ENCODE measurements at places on chromosomes 5 and 9.

GRCh38 chr9:89223396-89223977 lies 44.9 kb upstream of the SHC3 start:
- DNase-seq: no peak

DNA sequence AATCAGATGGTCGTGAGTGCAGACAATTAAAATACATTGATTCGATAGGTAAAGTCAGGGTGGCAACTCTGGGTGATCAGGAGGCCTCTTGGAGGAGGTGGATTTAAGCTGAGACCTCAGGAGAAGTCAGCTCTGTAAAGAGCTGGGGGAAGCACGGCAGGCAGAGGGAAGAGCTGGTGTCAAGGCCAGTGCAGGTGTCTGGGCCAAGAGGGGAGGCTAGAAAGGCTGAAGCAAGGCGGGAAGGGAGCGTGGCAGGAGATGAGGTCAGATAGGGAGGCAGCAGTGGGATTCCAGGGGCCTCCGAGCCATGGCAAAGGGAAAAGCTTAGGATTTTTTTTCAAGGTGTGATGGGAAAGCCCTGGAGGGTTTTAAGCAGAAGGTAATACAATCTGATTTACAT lies 178.7 kb downstream of the FSTL4 start:
- no peak for DNase-seq

- DNase-seq: no peak
Observed at GRCh38 chr5:63055421-63055820, 476.8 kb downstream of the LRRC70 start.

DNA sequence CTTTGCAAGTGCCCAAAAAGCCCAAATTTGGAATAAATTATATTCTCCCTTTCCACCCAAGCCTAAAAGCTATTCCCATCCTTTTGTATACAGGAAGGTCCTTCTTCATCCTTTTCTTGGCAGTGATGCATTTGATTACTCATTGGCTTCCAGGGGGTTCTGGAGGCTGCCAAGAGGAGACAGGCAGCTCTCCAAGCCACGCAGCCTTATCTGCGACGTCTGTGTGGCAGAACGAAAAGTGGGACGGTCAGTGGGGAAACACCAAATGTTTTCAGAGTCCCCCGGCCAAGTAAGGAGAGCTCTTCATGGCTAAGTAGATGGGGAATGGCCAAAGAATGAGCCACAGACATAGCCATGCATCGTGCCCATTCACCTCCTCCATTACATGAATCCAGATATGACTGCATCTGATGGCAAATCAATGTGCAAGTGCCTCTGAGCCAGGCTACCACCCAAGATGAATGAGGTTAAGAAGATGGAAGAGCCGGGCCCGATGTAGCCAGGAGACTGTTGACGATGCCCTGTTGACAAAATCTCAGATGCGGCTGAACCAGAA lies 12.1 kb downstream of the ADAM19 start:
- no peak for DNase-seq

GRCh38 chr9:114906922-114907571 lies 23.3 kb downstream of the TNFSF8 start:
- DNase-seq: no peak

- no peak for DNase-seq
Observed at GRCh38 chr5:67672636-67673035, 476.0 kb upstream of the CD180 start.

DNA sequence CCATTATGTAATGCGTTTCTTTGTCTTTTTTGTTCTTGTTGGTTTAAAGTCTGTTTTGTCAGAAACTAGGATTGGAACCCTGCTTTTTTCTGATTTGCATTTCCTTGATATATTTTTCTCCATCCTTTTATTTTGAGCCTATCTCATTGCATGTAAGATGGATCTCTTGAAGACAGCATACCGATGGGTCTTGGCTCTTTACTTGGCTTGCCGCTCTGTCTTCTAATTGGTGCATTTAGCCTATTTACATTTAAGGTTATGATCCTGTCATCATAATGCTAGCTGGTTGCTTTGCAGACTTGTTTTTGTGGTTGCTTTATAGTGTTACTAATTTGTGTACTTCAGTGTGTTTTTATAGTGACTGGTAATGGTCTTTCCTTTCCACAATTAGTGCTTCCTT lies 13.3 kb upstream of the CDKN2B start:
- no peak for DNase-seq

DNA sequence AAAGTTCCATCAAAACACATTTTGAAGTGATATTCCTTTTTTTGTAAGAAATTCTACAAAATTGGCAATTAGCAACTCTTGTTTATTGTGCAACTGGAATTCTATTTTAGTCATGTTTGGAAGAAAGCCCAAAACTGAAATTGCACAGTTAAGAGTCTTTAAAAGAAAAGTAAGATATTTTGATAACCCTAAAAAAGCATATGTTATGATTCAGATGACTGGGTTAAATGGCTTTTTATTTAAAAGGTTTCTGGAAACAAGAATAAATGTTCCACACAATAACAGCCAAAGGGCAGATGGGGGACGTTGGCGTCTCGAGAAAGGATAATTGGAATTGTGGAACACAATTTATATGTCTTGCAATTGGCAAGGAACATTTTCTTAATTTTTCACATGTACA lies 275.2 kb downstream of the CDH9 start:
- DNase-seq: no peak

- DNase-seq: no peak
Observed at GRCh38 chr9:83342731-83343130, 195.5 kb downstream of the FRMD3 start.

All from stimulated activated CD4-positive, alpha-beta T cell treated with anti-CD3 and anti-CD28 coated beads, Interleukin-12 subunit alpha, Interleukin-12 subunit beta, amount 100 ng/mL, for 48 hours (primary cell).